ENCODE measurements at places on chromosomes 4 and X.

DNA sequence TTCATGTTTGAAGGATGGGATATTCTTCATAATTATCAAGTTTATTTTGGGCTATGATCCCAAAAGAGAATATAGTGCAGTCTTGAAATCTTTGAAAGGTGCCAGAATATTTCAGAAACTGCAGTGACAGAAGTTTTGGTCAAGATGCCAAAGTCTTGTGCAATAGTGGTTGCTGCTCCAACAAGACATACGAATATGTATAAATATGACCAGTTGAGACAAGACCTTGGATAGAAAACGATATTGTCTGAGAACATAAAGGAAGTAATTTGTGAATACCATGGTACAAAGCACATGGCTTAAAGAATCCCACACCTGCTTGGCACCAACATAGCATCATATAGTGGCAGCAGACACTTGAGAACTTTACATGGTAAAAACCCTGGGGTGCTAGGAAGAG lies 48.6 kb upstream of the AMELX start:
- DNase-seq: no peak

DNA sequence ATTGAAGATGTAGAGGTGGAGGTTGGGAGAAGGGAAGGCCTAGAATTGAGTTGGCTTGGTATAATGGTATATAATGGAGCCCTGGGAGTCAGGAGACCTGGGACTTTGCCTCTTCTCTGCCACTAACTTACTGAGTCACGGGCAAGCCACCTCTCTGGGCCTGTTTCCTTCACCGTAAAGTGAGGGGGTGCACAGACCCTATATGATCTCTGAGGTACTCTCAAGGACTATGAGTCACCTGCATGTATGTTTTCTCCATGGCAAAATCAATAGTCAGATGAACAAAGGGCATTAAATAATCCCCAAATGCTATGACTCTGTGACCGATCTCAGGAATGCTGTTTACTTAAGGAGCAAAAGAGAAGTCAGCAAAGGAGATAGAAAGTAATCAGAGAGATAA lies 5.1 kb downstream of the P2RY4 start:
- no peak for DNase-seq

DNA sequence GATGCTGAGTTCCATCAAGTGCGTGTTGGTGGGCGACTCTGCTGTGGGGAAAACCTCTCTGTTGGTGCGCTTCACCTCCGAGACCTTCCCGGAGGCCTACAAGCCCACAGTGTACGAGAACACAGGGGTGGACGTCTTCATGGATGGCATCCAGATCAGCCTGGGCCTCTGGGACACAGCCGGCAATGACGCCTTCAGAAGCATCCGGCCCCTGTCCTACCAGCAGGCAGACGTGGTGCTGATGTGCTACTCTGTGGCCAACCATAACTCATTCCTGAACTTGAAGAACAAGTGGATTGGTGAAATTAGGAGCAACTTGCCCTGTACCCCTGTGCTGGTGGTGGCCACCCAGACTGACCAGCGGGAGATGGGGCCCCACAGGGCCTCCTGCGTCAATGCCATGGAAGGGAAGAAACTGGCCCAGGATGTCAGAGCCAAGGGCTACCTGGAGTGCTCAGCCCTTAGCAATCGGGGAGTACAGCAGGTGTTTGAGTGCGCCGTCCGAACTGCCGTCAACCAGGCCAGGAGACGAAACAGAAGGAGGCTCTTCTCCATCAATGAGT lies 46.6 kb downstream of the RHOH start:
- no peak for DNase-seq

DNA sequence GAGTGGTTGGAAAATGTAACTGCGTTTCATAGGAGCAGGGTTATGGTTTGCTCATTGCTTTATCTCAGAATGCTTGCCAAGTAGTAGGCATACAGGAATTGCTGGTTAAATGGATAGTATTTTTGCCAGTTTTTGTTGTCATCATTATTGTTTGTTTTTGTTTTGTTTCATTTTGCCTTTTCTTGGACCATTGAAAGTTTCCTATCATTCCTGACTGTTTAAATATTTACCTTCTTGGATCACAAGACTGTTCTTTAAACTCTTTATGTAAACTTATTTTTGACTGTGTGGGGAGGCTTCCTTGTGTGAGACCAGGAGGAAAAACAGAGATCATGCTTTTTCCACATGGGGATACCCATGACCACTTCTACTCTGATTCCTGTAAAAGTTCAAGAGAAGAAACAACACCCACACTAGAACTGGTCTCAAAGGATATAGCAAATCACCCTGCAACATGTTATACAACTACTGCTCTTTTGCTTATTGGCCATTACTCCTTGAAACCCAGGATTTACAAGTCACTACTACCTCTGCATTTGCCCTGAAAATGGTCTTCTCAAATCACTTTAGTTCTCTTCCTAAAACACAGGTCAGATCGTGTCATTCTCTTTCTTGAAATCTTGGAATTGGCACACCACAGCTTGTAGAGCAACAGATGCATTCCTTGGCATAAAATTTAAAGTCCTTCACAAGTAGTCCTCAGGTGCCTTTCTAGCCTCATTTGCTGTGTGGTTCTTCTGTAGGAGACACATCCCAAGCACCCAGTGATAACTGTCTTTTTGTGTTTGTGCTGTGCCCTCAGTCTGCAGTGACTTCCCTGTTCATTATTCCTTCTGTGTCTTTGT lies 51.3 kb downstream of the FNIP2 start:
- no peak for DNase-seq

DNA sequence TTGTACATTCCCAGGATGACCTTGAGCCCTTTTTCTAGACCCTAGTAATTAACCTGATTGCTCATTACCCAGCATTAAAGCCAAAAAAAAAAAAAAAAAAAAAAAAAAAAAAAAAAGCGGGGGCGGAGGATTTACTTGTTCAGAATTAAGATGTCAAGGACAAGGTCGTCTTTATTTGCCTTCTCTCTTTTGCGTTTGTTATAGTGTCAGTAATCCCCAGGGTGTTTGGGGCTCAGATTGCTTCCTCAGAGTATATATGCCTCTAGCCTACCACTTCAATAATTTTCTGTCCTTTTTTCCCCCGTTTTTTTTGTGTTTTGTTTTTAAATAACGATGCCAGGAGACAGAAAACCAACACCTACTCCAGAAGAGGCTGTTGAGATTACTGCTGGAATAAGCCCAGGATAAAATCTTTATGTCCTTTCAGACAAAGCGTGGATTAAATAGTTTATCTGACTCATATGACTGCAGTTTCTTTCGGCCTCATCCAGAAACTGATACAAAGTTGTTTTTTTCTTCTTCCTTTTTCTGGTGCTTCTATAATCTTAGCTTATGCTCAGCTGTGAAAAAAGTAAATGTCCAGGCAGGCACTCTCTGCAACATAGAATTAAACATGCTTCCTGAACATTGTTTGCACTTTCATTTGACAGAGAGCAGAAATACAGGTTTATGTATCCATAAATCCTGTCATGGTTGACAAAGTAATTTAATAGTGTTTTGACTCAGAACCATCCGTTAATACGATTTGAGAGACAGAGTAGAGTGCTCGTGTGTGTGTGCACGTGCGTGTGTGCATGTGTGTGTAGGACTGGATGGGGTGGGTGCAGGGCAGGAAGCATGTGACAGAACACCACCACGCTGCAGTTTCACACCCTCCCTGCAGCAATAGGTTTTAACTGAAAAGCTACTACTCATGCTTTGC lies 138.6 kb downstream of the AFF1 start:
- DNase-seq: no peak

DNA sequence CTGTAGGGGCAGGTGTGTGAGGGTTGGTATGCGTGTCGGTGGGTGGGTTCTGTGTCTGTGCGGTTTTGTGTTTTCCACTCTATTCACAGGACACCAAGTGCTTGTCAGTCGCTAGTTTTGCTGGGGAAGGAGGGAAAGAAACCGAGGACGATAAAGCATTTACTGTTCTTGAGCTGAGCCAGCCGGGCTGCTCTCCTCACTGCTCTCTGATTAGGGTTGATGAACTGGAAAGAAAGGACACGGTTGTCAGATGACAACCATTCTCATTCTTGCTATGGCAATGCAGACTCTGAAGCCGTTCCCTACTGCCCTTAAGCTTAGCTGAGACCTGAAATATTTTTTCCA lies 832 bp downstream of the EGFL6 start:
- DNase-seq: no peak
